ENCODE measurements at places on chromosomes 5 and 9.
A peak's percentile ranks its signal among the peaks of the same experiment; 100 is the strongest.

DNA sequence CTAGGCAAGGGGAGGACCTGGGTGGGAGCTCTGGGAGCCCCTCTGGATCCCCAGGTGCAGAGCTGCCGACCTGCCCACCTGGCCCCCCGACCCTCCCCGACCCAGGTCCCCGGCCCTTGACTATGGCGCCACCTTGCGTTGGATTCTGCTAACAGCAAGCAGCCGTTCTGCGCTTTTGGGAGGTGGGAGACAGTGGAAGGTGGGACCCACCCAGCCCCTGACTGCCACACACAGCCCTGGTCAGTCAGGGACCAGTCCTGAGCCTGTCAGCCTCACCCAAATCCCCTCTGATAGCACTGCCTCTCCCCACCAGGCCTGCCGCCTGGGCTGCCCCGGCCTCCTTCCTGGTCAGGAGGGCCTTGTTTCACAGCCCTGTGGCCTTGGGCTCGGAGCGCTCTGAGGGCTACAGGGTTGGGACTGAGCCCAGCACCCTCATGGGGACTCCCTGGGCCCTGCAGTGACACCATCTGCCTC, 77.9 kb downstream of the HMCN2 start:
- DNase-seq = peak; percentile 10

GRCh38 chr9:27383524-27383923, 86.6 kb upstream of the EQTN start:
- DNase-seq = no peak

DNA sequence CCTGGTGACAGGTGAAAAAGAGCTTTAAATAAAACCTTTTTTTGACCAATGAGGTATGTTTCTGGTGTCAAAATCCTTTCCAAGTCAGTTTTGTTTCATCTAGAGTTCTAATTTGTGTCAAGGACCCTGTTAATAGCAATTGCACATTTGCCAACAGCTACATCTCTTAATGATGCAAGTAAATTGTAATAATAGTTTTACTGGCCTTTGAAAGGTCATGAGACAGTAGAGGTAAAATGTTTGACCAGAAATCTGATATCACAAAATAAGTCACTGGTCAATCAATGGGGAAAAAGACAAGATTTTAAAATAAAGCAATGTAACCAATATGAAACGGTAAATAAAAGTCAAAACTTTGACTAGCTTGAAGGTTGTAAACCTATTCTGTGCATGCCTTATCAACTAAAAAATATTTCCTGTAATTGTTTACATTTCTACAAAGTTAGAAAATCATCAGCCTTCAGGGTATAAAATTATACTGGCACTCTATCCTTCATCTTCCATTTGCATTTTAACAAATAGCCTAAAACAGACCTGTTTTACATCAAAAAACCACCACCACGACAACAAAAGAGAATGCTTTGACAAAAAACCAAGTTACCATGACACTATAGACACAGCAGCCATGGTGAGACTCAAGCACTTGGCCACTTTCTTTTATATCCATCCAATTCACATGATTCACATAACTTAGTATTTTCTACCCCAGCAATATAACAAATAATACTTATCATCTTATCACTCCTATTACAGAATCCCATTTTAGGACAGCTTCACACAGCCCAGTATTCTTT, 3.0 kb downstream of the NADK2 start:
- no peak for DNase-seq

DNA sequence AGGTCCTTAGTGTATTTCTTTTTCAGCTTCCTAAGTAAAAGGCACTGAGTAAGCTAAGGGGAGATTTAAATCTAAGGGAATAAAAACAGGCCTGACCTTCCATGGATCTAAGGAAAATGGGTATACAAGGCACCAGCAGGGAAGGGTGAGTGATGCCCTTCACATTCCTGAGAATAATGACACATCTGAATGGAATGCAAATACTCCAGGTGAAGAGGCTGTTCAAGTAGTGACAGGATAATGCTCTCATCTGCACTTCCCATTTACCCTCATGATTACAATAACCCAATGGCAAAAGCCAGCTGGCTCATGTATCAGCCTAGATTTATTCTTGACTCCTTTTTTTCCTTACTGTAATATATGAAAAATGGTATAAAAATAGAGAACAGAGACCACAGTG, 216.2 kb upstream of the ACTBL2 start:
- DNase-seq = no peak

GRCh38 chr5:68830377-68830898, 263.4 kb upstream of the SLC30A5 start:
- no peak for DNase-seq

DNA sequence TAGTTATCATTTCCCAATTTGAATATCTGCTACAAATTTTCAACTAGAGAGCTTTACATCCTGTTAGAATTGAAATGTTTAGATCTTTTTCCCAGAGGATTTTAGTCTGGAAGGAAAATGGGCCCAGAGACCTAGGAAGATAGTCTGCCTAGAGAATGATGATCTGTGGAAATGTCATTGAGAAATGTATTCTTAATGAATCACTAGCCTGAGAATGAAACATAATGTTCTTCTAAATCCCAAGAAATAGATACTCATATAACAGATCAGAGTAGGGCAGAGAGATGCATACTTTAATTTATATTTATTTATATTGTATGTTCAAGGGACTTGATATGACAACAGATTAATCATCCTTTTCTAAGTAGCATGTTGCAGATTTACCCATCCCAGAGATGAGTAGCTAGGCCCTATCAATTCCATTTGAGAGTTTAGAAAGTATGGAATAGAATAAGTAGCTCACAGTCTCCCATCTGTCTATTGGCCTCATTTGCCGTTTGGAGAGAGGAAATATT, 25.1 kb upstream of the SLC44A1 start:
- DNase-seq = no peak

- DNase-seq = no peak
Observed at GRCh38 chr9:107064378-107064777, 201.4 kb downstream of the ZNF462 start.

DNA sequence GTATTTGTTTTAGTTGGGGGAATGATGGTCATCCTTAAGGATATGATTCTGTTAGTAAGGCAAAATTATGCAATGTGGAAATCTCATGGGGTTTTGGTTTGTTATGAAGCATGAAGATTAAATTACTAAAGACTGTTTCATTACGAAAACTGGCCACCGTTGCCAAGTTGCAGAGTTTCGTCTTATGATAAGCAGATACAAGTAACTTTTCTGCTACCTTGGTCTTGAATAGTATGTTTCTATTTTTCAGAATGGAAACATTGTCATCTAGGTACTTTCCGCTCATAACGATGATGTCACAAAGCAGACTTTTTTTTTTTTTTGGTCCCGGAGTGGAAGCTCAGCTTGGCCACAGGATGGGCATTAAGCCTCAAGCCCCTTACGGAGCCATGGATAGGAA, 4.2 kb downstream of the CCNI2 start:
- DNase-seq = peak; percentile 7
